CD14-positive monocyte (primary cell): ENCODE measurements at places on chromosomes 6 and 20. TPM values are rescaled to one million over a fixed set of nuclear protein-coding genes. Genes with fewer than 3 reads are reported as not detected.

GRCh38 chr6:116424001-116424400 lies 37.2 kb upstream of the CALHM6 start:
- H3K4me1 ChIP-seq = peaks cover 3% of the 10 kb centered on the region
- peak; percentile 53 for DNase-seq
- no peaks in the 10 kb centered on the region for H3K27me3 ChIP-seq

DNA sequence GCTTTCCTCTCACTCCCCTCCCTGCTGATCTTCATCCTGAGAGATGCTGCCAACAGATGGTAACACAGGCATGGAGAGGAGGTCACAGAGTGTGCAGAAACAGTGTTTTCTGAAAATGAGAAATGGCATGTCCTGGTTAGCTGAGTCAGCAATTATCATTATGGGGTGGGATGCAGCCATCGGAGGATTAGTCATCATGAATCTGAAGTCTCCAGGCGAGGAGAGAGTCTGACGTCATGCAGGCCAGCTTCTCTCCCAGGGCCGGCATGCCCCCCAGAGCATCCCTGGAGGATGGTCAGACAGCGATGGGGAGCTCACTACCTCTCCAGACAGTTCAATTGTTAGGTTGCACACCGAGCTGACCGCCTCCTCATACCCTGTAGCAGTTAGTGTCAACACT lies 4.7 kb upstream of the GTSF1L start:
- no peak overlapping the region for H3K27ac ChIP-seq
- H3K27me3 ChIP-seq = no peaks in the 10 kb centered on the region
- no peak overlapping the region for H3K4me3 ChIP-seq
- no peaks in the 10 kb centered on the region for H3K36me3 ChIP-seq

DNA sequence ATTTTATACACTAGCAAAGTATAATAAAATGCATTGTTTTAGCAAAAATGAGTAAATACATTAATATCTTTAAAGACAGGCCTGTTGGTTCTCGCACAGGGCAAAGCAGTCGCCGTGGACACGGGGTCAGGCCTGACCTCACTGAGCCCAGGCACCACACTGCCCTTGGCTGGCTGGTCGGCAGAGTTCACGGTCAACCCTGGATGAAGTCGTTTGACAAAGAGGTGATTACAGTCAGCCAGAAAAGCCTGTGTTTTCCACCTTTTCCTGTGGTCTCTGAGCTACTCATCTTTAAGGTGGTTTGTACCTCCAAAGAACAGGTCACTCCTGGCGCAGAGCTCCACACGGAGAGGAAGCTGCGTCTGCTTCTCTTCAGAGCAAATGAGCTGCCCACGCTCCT lies 191.5 kb downstream of the DLL1 start:
- no peak overlapping the region for H3K4me3 ChIP-seq
- H3K36me3 ChIP-seq = no peaks in the 10 kb centered on the region
- no peak for DNase-seq
- no peak overlapping the region for H3K27ac ChIP-seq

DNA sequence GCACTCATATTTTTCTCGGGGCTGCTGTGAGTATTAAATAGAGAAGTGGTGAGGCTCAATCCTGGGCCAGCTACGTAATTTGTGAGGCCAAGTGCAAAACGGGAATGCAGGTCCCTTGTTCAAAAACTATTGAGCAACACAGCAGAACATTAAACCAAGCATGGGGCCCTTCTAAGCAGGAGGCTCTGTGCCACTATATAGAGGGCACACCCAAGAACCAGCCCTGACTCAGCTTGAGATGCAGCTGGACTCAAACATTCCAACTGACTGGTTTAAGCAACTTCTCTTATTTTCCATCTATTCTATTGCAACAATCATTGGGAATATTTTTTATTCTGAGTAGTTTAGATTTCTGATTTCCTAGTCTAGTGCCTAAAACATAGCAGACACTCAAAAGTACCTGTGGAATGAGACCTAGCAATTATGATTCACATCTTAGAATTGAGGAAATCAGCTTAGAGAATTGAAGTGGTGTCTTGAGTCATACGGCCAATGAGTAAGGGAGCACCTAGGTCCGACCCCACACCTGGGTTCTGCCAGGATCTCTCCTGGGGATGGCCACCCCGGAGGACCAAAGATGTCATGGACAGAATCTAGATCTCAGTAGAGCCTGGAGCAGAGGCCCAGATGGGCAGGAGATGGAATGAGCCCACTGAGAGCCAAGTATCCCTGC lies 1.3 kb downstream of the SIRPB2 start:
- peak overlapping the region; percentile 89 for H3K4me3 ChIP-seq
- peaks cover 10% of the 10 kb centered on the region for H3K36me3 ChIP-seq
- H3K27ac ChIP-seq = peak overlapping the region; percentile 97
- DNase-seq = peak; percentile 78
- peaks cover 96% of the 10 kb centered on the region for H3K4me1 ChIP-seq

DNA sequence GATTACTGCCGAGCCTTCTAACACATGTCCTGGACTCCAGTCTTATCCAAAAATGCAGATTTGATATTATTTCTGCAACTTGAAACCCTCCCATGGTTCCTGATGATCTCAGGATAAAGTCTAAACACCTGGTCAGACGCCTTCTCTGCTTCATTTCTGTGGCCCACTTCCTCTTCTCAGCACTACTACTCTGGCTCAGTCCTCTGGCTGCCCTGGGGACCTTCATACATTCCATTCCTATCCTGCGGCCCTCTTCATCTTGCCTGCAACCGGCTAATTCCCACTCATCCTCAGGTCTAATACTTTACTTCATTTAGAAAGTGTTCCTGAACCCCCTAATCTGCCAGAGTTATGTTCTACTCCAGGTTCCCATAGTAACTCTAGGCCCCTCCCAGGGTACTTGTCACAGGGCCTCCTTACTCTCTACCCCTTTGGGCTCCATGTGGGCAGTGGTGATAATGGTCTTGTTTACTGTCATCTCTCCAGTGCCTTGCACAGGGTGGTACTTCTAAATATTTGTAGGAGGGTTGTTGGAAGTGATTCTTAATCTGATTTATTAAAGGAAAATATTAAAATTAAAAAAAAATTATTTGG lies 18.9 kb downstream of the MAN1A1 start:
- no peak overlapping the region for H3K4me3 ChIP-seq
- peaks cover 11% of the 10 kb centered on the region for H3K4me1 ChIP-seq
- no peaks in the 10 kb centered on the region for H3K27me3 ChIP-seq
- peaks cover 18% of the 10 kb centered on the region for H3K36me3 ChIP-seq

GRCh38 chr6:26155061-26155930 lies 68.1 kb downstream of the HFE start:
- peak overlapping the region; percentile 70 for H3K4me3 ChIP-seq
- peaks cover 38% of the 10 kb centered on the region for H3K4me1 ChIP-seq
- DNase-seq = no peak
- no peaks in the 10 kb centered on the region for H3K36me3 ChIP-seq

GRCh38 chr6:89993411-89993810 lies 99.1 kb downstream of the GJA10 start:
- no peak for DNase-seq
- H3K36me3 ChIP-seq = no peaks in the 10 kb centered on the region

- DNase-seq = no peak
- no peak overlapping the region for H3K27ac ChIP-seq
- H3K4me3 ChIP-seq = no peak overlapping the region
- no peaks in the 10 kb centered on the region for H3K27me3 ChIP-seq
Measured at GRCh38 chr6:1416820-1417219, 27.4 kb downstream of the FOXF2 start.

DNA sequence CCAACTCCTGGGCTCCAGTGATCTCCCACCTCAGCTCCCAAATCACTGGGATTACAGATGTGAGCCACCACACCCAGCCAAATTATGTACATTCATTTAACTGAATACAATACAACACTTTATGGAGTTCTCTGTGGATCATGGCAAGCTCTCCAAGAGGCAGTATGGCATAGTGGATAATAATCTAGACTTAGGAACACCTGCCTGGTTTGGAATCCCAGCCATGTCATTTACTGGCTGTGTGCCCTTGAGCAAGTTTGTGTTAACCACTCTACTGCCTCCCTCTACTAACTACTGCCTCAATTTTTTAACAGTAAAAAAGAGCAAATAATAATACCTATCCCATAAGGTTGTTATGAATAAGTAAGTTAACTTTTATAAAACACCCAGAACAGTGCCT lies 1.9 kb upstream of the ETV7 start:
- H3K27ac ChIP-seq = no peak overlapping the region
- H3K4me3 ChIP-seq = no peak overlapping the region
- H3K4me1 ChIP-seq = peaks cover 18% of the 10 kb centered on the region

DNA sequence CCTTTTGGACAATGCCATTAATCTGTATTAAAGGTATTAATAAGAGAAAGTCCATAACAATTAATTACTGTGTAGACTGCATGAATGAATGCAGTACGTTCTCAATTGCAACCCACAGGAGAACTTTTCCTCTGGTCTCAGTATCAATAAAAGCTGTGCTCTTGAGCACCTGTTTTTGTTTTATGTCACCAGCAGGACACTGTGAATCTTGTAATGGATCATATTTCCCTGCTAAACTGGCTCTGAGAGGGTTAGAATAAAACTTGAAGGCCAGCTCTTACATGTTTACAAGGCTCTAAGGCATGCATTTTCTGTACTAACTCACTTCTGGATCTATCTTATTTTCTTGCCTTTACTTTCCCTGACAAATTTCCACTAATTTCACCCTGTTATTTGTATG lies 214.3 kb upstream of the PLN start:
- H3K27me3 ChIP-seq = no peaks in the 10 kb centered on the region
- no peak for DNase-seq
- H3K36me3 ChIP-seq = no peaks in the 10 kb centered on the region
- no peak overlapping the region for H3K4me3 ChIP-seq
- no peaks in the 10 kb centered on the region for H3K4me1 ChIP-seq

DNA sequence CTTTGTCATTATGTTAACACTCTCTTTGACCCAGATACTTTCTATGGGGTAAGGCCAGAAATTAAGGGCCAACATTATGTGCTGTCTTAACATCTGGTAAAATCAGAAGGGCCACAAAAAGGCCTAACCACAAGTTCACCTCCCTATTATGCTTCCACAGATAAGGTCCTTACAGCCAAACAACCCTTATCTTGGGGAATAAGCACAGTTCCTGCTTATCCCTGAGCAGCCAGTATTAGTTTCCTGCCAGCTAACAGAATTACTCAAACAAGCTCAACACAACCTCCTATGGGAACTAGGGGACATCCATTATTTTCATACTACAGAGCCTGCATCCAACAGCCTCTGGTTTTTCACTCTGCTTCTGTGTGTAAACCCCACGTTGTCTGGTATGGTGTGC lies 724.8 kb downstream of the HACE1 start:
- H3K4me3 ChIP-seq = no peak overlapping the region
- no peaks in the 10 kb centered on the region for H3K27me3 ChIP-seq
- no peaks in the 10 kb centered on the region for H3K4me1 ChIP-seq
- H3K27ac ChIP-seq = no peak overlapping the region
- no peak for DNase-seq
- H3K36me3 ChIP-seq = no peaks in the 10 kb centered on the region

DNA sequence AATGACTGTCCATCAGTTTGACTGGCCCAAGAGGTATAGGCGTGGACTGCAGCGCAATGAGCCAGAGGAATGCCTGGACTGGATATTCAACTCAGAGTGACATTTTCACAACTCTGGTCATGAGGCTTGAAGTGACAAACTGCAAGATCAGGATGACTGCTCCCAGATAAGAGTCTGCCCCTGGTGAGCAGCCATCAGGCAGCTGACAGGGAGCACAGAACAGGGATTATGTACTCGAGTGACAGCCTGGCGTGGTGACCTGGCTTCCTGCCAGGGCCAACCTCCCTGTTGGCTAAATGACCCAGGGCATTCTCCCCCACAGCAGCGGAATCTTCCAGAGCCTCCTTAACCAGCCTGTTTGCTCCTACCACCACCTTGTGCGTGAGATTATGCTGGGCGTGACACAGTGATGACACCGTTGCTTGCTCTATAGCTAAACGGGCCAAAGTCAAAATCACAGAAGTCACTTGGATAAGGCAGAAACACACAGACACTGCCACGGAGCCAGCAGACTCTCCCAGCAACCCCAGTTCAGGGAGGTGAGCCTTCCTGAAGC lies 209.1 kb upstream of the JARID2 start:
- no peak for DNase-seq
- H3K27me3 ChIP-seq = no peaks in the 10 kb centered on the region
- no peak overlapping the region for H3K4me3 ChIP-seq
- no peak overlapping the region for H3K27ac ChIP-seq

GRCh38 chr6:38114976-38115625 lies 295.6 kb downstream of the ZFAND3 start:
- H3K27me3 ChIP-seq = no peaks in the 10 kb centered on the region
- H3K36me3 ChIP-seq = peaks cover 53% of the 10 kb centered on the region
- no peak overlapping the region for H3K27ac ChIP-seq
- DNase-seq = no peak
- no peaks in the 10 kb centered on the region for H3K4me1 ChIP-seq
- no peak overlapping the region for H3K4me3 ChIP-seq

DNA sequence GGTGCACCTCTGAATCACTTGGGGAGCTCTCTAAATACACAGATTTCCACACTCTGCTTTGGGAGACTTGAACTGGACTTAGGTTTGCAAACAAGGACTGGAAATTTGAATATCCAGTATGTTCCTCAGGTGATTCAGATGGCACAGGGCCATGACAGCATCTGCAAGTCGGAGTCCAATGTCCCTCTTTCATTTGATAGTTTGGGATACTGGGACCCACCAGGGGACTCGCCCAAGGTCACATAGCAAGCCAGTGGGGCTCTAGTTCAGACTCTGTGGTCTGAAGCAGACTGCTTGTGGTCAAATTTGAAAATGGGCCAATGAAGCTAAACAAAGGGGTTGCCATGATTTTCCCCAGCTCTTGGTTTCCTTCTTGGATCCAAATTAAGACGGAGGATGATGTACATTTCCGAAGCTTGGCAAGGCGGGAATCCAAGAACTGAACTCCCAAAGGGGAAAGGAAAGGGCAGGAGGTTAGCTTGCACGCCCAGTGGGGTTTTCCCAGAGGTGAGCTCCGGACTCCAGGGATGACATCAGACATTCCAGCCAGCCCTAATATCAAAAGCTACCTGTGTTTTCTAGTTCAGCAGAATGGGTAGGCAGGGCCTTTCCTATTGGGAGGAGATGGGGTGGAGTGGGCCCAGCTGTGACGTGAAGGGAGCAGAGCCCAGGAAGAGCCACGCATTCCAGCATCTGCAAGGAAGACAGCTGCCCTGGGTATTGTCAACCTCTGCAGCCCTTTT lies 3.4 kb upstream of the SYS1 start:
- no peaks in the 10 kb centered on the region for H3K36me3 ChIP-seq
- H3K27me3 ChIP-seq = no peaks in the 10 kb centered on the region
- DNase-seq = no peak
- no peak overlapping the region for H3K4me3 ChIP-seq
- peaks cover 61% of the 10 kb centered on the region for H3K4me1 ChIP-seq

Gene WFDC5
- polyA plus RNA-seq = not detected in 2 replicates

Gene MYB
- 0.83 and 1.5 TPM in 2 replicates for polyA plus RNA-seq

Gene MCUR1
- 5.2 TPM for polyA plus RNA-seq

Gene MYLK4
- polyA plus RNA-seq = 0.15 and 0.45 TPM in 2 replicates

Gene C20orf204
- 0.10 and 0.20 TPM in 2 replicates for polyA plus RNA-seq

Gene TPX2
- 0.06 TPM for polyA plus RNA-seq

Gene FAM229B
- polyA plus RNA-seq = not detected

Gene ARFGAP1
- 14.1 TPM for polyA plus RNA-seq

Gene RPL7L1
- 35.5 TPM for polyA plus RNA-seq
